Hematopoietic multipotent progenitor cell treated with erythropoietin and hydrocortisone succinate and interleukin-3 and kit ligand, for 15 days (in vitro differentiated cells): ENCODE measurements at places on chromosomes 1 and 21.

DNA sequence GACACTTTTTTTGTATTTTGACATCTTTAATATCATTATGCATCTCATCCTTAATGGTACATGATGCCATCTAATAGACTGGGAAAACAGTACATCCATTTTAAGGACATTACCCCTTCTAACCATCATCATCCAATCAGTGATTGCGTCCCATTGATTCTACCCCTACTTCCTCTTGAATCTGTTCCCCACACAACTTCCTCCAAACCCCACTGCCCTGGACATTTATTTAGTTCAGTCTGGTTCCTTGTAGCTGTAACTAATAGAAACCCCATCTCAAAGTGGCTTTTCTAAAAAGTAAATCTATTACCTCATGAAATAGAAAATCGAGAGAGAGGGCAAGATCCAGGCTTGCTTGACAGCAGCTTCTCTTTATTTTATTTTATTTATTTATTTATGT is 2.1 kb upstream of the ITLN1 start:
- no peak for DNase-seq

DNA sequence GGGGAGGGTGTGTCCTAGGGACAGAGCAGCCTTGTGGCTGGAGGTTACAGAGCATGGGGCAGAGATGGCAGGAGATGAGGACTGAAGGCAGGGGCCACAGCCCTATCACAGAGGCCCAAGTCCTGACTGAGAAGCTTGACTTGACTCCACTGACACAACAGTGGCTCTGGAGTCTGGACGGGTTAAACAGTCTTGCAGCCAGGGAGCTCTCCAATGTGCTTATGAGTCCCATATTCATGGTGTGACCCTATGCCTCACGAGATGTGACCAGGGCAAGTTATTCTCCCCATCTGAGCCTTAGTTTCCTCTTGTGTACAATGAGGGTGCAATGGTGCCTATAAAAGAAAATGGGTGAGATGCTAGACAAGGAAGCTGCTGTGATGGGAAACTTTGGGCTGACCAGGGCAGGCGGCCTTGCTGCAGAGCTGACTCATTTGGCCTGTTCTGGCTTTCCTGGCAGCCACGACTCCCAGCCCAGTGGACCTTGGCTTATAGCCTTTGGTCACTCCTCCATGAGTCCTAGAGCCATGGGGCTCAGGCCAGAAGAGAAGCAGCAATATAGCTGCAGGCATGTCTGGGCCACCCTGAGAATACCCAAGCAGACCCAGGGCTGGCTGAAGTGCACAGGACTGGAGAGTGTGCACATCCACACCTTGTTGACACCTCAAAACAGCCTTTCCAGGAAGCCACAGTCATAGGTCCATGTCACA is 2.8 kb upstream of the TTC22 start:
- no peak for DNase-seq

DNA sequence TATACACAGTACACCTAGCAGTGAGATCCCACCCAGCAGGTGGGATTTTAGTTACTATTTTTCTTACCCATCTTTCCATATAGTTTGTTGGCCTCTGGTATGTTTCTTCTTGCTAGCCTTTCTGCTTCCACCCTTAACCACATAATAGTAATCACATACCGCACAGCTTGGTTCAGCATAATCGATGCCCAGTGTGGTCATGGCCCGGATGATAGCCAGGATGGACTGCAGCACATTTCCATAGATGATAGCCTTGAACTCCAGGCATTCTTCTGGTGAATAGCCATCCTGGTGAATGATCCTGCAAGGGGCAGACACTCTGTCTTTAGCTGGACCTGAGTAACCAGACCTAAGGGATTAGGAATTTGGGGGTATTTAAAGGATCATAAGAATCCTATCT is 9.5 kb downstream of the GNAT2 start:
- DNase-seq: no peak

- DNase-seq: no peak
Observed at GRCh38 chr1:214292322-214292721, 11.4 kb downstream of the SMYD2 start.

DNA sequence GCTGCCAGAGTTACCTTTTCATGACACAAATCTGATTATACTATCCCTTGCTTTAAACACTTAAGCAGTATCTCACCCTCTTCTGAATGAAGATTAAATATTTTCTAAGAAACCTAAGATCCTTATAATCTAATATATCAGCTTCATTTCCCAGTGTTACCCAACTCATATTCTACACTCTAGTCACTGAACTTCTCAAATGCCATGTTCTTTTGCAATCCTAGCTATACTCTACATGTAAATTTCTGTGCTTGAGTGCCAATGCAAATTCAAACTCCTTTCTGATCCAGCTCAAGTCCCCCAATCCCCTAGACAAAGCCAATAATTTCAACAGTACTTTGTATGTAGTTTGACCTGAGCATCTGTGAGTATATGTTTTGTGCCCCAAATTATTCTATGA is 293.9 kb downstream of the SDCCAG8 start:
- no peak for DNase-seq

- DNase-seq: no peak
Observed at GRCh38 chr1:93635614-93636543, 45.8 kb downstream of the BCAR3 start.

DNA sequence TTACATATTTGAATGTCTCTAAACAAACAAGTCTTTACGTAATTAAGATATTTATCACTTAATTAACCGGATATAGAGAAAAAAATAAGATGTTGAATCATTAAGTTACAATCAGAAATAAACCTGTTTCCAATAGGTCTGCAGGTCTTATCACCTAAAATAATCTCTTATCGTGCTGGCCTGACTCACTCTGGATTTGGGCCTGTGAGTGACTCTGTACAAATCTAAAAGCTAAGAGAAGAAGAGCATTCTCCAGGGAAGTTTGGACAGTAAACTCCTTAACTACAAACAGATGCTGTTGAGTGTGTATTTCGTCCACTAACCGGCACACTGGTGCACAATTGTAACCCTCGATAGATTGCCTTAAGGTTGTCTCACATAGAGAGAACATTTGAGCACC is 25.3 kb downstream of the CEP104 start:
- no peak for DNase-seq

- DNase-seq: no peak
Observed at GRCh38 chr21:15631342-15631741, 98.4 kb upstream of the USP25 start.

DNA sequence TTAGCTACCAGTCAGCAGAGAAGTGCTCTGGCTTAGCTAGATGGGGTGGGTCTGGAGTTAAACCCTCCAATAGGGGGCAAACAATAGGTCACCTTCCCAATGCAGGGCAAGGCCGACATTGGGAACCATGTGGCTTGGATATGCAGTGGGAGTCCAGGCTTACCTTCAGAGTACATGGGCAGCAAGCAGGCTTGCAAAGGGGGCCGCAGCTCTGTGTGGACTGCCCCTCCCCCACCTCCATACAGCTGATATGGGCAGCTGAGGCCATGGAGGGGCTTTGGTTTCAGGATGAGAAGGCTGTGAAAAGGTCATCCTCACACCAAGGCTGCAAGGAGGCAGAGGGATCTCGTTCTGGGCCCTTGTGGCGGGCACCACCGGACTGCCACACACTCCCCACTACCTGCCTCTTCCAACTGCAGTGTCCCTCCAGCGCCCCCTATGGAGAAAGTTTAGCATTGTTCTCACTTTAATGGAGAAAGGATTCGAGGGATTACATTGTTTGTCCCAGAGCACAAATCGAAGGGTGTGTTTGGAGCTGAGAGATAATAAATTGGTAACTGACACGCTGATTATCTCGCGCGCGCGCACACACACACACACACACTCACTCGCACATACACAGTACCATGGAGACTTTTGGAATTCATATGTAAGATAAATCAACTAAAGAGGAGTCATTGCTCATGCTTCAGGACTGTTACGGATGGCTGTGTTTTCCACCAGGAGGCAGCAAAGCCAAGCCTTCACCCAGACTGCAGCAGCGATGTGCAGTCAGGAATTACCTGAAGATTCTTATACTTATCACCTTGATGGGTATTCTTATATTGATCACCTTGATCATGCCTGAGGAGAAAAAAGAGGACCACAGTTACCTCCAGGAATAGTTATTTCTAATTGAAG is 7.0 kb upstream of the SMCP start:
- peak; percentile 9 for DNase-seq

DNA sequence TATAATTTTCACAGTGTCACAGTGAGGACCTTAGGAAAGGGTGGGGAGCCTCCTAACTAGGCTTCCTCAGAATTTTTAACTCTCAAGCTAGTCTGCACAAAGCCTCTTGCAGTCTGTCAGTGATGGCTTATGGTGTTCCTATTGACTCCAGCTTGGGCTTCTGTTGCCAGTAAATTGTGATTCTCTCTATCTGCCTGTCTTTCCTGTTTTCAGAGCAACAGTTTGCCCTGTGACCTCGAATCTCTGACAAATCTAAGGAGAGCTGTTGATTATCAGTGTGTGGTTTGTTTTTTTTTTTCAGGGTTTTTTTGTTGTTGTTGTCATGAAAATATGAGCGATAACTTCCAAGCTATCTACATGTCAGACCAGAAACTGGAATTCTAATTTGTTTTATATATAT is 423.2 kb upstream of the B3GALT2 start:
- no peak for DNase-seq

DNA sequence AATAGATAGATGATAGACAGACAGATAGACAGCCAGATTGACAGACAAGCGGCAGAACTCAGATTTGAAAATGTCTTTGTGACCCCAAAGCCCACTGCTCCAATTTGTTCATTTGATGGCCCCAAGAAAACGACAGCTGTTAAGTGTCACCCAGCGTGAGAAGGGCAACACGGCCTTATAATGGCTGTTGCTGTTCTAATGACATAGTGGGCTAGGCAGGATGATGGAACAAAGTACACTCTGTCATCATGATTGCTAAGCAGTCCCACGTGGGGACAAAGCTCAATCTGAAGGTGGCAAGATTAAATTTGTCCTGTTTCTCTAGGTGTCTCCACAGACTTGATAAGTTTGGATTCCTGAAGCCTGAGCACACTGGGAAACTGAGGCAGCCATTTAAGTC is 112.9 kb downstream of the DAB1 start:
- DNase-seq: no peak

GRCh38 chr21:45167796-45168222 is 93.4 kb downstream of the ADARB1 start:
- DNase-seq: peak; percentile 52

DNA sequence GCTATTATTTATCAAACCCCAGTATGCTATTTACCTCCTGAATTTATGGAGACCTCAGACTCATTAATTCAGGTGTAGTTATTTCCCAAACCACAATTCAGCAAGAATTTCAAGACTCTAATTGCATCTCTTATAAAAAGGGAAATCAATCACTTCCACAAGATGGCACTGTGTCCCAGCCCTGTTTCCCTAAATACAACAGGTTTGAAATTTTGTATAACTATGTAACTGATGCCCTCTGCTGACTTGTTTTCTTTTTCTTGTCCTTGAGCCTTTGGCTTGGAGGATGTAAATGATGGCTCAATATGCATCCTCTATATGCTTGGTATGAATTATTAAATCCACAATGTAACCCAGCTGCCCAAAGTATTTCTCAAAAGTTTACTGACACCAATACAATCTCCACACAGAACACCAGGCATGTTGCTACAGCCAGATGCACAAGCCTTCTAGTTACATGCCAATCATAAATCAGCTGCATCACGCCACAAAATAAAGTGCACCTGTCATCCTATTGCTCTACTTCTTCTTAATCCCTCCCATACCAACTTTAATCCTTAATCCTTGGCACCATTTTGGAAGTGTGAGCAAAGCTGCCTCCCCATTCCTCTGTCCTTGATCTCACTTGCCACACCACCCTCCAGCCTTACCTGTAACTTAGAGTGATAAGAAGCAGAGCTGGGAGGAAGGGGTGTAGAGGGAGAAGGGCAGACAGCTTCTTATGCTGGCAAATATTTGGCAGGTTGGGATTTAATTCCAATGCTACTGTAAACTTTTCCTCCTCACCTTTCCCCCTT is 9.0 kb downstream of the C1orf105 start:
- peak; percentile 74 for DNase-seq

DNA sequence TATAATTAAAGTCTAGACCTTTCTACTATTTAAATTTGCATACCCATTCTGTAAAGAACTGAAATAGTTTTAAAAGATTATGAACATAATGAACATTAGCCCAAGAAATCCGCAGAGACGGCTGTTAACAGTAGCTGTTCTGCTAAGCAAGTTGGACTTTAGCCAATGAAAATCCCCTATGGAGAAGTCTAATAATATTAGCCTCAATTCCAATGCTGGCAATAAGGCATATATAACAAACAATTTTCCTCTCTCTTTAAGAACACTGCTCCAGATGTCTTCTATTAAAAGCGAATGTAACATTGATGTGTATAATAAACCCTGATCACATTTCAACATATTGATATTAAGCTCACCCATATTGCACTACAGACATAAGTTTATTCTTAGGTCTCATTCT is 221.3 kb upstream of the KCTD3 start:
- no peak for DNase-seq

GRCh38 chr1:156747742-156748669 is 3.5 kb downstream of the HDGF start:
- peak; percentile 26 for DNase-seq

DNA sequence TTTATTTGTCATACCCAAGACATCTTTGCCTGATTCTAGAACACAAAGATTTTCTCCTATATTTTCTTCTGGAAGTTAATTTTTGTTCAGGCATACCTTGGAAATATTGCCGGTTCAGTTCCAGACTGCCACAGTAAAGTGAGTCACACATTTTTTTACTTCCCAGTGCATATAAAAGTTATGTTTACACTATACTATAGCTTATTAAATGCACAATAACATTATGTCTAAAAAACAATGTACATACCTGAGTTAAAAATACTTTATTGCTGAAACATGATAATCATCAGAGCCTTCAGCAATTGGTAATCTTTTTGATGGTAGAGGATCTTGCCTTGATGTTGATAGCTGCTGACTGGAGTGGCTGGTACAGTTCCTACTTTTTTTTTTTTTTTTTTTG is 10.0 kb downstream of the SMCP start:
- no peak for DNase-seq

GRCh38 chr1:173422456-173422976 is 54.6 kb upstream of the PRDX6 start:
- no peak for DNase-seq

- no peak for DNase-seq
Observed at GRCh38 chr1:18612073-18612472, 18.6 kb upstream of the PAX7 start.

DNA sequence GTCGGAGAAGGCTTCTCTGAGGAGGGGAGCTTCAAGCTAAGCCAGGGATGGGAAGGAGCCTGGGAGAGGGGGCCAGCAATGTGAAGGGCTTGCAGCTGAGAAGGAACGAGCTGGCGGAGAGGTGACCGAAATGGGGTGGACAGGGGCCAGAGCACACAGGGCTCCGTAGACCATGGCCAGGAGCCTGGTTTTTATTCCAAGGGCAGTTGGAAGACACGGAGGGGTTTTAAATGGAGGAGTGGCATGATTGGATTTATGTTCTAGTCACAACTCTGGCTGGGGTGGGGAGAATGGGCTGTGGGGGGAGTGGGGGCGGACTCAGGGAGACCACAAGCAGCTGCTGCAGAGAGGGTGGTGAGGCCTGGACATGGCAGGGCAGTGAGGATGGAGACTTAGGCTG is 5.1 kb upstream of the EPS8L3 start:
- no peak for DNase-seq

- no peak for DNase-seq
Observed at GRCh38 chr1:169745015-169745861, 11.4 kb upstream of the SELE start.
